Transverse colon (tissue), 4 donors: ENCODE measurements at places on chromosomes 7 and 10. TPM values are rescaled to one million over a fixed set of nuclear protein-coding genes. Genes with fewer than 3 reads are reported as not detected.

KCNIP2 gene
- total RNA-seq: 1.1 TPM

CREB3L2 gene
- total RNA-seq: 21.1 TPM

AKR1B1 gene
- total RNA-seq: 6.4 TPM

DNA sequence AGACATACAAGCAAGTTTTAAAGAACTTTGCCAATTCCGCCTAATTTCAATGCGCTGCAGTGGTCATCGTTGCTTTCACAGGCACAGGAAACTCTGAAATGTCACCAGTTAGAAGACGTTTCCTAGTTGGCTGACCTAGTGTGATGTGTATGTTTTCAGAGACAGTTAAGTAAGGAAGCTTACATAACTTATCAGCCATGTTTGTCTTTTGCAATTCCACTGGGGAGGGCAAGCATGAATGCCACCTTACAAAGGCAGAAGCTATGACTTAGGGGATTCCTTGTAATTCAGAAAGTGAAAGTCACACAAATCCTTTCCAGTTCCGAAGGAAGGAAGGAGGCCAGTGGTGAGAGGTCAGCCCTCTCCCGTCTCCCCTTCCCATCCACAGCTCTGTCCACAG lies 15.0 kb upstream of the NPS start:
- no peak for DNase-seq

GRCh38 chr10:96772196-96772595 lies 51.9 kb upstream of the PIK3AP1 start:
- DNase-seq: no peak

- DNase-seq: no peak
Observed at GRCh38 chr10:11782793-11783557, 40.2 kb upstream of the PROSER2 start.
